ENCODE measurements at places on chromosomes 4 and X. TPM values are rescaled to one million over a fixed set of nuclear protein-coding genes. Genes with fewer than 3 reads are reported as not detected.

GRCh38 chr4:104248726-104249125, 246.0 kb downstream of the CXXC4 start:
- DNase-seq, result no peak

- DNase-seq, result peak; percentile 16
Observed at GRCh38 chrX:152915541-152916241, 17.8 kb downstream of the ZNF185 start.

- no peak for DNase-seq
Observed at GRCh38 chrX:57752866-57753265, 72.8 kb upstream of the NLRP2B start.

GRCh38 chr4:109184491-109184961, 117.9 kb downstream of the COL25A1 start:
- no peak for DNase-seq

The CENPVL2 gene
- not detected for total RNA-seq

GRCh38 chr4:3612281-3612680, 80.1 kb upstream of the LRPAP1 start:
- DNase-seq, result no peak
